Fibroblast of mammary gland (primary cell): ENCODE measurements at places on chromosomes 2 and 18.

GRCh38 chr2:14422426-14422825 lies 210.1 kb upstream of the LRATD1 start:
- no peak for DNase-seq

GRCh38 chr2:158113741-158114295 lies 12.1 kb downstream of the UPP2 start:
- no peak for DNase-seq

DNA sequence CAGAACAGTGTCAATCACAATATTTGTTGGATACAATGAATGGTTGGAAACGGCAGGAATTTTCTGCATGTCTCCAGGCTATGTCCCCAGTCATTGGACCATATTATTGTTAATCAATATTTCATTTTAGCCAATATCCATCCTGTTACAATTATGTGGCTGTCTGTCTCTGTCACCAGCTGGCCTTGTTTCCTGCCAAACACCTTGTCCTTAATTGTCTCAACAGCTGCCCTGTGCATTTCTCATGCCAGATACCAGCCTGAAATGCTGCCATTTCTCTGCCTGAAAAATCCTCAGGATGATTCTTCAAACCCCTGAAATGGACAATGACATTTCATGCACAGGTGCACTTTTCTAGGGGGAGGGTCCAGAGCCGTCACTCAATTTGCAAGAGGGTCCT lies 170.6 kb downstream of the ALPK2 start:
- no peak for DNase-seq

GRCh38 chr2:18311420-18312195 lies 248.8 kb downstream of the RDH14 start:
- DNase-seq, result peak; percentile 34

DNA sequence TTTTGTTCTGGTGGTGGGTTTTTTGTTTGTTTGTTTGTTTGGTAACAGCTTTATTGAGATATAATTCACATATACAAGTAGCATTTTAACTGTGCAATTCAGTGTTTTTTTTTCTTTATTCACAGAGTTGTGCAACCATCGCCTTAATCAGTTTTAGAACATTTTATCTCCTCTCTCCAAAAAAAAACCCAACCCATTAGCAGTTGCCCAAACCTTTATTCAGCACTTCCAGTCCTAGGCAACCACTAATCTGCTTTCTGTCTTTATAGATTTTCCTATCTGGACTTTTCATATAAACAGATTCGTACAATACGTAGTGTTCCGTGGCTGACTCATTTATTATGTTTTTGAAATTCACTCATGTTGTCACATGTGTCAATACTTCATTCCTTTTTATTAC lies 38.7 kb downstream of the CCDC138 start:
- DNase-seq, result peak; percentile 8

- DNase-seq, result peak; percentile 48
These were observed 26.6 kb downstream of the EML6 start for GRCh38 chr2:54750040-54750439.

DNA sequence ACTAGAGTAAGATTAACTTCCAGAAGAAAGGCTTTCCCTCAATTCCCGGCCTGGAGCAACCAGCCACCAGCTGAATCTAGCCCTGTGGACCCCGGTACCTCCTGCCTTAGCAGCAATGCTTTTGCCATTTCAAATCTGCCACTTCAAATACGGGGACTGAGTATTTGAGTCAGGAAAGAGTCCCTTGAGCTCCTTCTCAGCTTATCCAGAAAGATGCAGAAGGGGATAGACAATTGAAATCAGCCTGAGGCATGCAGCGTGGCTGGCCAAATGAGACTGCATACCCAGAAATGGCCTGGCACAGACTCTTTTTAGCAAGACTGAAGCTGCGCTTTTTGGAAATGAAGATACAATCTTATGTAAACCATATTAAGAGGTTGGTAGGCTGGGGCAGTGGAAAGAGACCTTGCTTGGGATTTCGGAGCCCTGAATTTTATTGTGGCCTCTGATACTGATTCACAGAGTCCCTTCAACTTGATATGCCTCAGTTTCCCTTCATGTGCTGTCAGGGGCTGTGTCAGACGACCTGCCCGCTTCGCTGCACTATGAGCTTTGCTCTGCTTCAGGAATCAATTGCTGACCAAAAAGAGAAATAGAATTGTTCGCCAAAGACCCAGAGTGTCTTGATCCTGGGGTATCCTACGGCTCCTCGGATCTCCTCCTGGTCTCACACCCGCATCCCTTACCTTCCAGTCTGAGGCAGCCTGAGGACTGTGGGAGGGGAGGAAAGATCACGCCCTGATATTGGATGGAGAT lies 1.0 kb downstream of the MATN3 start:
- DNase-seq, result no peak

GRCh38 chr18:56884511-56884910 lies 233.4 kb downstream of the WDR7 start:
- no peak for DNase-seq

- DNase-seq, result no peak
These were observed 29.9 kb downstream of the CTAGE1 start for GRCh38 chr18:22387787-22388186.

DNA sequence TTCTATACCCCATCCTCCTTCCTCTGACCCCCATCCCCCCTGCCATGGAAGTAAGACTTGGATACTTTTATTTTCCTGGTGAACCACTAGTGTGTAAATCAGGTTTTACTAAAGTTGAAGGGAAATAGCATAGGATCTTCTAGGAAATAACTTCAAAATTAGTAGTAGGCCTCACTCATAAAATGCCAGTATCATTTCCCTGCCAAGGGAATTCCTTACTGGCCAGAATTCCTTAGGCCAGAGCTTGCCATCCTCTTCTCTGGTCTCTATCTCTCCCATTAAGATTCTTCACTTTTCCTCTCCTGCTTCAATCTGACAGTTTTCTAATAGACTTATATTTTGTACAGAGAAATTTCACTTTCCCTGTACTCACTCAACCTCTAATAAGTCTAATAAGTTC lies 322.8 kb upstream of the TANK start:
- no peak for DNase-seq

- DNase-seq, result peak; percentile 38
These were observed 710 bp downstream of the DUSP19 start for GRCh38 chr2:183079139-183079775.
